ENCODE measurements at places on chromosomes 5 and 9.
A peak's percentile ranks its signal among the peaks of the same experiment; 100 is the strongest.

- no peak for DNase-seq
Measured at GRCh38 chr5:3309538-3309937, 286.1 kb upstream of the IRX1 start.

- no peak for DNase-seq
Measured at GRCh38 chr9:83138422-83139135, 75.6 kb upstream of the RASEF start.

DNA sequence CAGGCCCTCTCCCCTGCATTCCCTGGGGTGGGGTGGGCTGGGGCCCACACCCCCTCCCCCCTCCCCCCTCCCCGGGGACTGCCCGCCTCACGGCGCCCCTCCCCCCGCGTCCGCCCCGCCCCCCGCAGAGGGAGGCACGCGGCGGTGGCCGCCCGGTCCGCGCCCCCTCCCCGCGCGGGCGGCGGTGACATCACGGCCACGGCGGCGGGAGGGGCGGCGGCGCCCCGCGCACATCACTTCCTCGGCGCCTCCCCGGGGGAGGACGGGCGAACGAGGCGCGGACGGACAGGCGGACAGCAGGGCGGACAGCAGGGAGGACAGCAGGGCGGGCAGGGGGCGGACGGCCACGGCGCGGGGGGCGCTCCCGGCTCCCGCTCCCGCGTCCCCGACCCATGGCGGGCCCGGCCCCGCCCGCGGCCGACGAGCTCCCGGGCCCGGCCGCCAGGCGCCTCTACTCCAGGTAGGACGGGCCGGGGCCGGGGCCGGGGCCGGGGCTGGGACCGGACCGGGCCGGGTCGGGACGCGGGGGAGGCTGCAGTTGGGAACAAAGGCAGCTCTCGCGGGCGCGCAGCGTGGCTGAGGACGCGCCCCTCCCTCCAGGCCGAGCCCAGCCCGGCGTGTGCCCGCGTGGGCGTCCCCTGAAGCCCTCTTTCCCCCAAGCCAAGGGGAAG lies at the start of gene GPSM1:
TSS of gene GPSM1 (plus strand) at position 236 of the 671 bp plus-strand sequence. CDS start at position 393, 157 bp downstream.
- DNase-seq = no peak

DNA sequence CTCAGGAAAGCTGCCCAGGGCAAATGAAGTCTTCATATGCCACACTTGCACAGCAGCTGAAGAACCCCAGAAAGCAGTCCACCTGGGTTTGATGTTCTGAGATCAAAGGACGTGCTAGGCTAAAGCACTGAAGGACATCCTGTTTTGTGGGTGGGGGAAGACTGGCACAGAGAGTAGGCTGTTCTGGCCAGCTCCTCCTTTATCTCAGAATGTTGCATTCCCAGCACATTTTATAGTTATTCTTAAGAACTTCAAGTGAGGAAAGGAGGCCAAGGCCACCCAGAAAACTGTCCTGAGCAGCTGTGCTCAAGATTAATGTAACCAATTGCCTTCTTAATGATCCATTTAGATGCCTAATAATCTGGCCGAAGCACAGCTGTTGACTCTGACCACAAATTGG lies 10.9 kb downstream of the SHOC1 start:
- no peak for DNase-seq

GRCh38 chr5:94857111-94857510 lies 238.6 kb downstream of the SLF1 start:
- DNase-seq = no peak

DNA sequence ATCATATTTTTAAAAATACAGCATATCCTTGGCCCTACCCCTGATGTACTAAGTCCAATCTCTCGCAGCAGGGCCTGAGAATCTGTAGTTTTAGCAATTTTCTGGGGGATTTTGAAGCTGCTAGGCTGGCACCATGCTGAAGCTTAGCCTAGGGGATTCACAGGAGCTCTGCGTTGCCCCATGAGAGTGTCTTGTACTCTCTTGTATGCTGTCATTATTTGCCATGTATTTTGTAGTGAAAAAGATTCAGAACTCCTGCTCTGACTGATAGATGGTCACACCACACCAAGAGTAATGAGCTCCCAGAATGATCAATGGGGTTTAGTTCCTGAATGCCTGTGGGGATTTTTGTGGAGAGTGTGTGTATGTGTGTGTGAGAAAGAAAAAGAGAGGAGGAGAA lies 20.7 kb upstream of the TRMT10B start:
- no peak for DNase-seq

DNA sequence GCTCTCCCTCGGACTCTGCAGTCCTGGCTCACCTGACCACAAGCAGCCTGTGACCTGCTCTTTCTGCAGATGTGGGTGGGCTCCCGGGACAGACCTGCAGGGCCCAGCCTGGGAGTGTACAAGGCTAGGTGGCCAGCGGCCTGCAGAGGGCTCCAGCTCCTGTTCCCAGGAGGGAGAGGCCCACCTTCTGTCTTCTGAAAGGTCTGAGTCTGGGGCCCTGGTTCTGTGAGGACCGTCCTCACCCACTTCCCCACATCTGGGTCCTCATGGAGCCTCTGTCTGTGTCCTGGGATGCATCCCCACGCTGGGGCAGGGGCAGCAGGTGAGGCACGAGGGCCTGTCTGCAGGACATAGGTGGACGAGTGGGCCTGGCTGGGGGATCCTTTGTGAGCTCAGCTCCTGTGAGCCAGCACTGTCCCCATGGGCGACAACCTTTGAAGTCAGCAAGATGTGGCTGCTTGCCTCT lies 43.7 kb downstream of the PHF2 start:
- no peak for DNase-seq

DNA sequence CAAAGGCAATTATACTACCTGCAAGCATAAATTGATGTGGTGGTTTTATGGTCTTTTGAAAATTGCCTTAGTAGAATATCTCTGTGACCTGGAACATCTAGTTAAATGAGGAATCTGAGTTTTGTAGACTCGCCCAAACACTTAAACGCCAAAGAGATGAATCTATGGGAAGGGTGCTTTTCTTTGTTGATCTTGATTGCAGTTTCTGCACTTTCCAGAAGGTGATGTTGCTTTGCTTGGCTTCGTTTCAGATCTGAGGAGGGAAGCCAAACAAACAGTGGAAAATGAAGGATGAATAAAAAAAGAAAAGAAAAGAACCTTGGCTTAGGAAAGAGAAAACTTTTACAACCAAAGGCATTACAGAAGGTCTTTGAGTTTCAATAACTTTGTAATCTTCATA lies 1021.2 kb downstream of the NR2F1-AS1 start:
- no peak for DNase-seq

GRCh38 chr5:543755-544674 lies 19.8 kb upstream of the SLC9A3 start:
- DNase-seq = no peak

GRCh38 chr5:173592050-173592669 lies 24.3 kb downstream of the BOD1 start:
- no peak for DNase-seq

DNA sequence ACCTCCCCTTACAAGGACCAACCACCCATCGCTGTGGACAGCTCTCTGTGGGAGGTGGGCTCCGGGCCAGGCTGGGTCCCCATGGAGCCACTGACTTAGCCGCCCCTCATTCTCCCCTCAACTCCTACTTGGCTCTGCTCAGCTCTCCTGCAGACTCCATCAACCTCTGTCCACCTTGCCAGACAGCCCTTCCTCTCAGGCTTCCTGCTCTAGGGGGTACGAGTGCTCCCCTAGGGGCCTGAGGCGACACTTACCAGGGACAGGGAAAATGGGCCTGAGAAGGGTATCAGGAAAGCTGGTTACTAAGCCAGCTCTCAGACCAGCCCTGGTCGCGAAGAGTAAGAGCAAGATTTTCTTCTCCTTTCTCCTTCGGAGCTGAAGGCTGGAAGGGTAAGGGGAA lies 43.9 kb downstream of the SHB start:
- DNase-seq = no peak

GRCh38 chr5:150143350-150144245 lies 12.0 kb downstream of the PDGFRB start:
- DNase-seq = peak; percentile 81

GRCh38 chr5:54651482-54652076 lies 134.0 kb downstream of the SNX18 start:
- DNase-seq = no peak

- no peak for DNase-seq
Measured at GRCh38 chr9:8284884-8285283, 485.3 kb upstream of the DMAC1 start.

DNA sequence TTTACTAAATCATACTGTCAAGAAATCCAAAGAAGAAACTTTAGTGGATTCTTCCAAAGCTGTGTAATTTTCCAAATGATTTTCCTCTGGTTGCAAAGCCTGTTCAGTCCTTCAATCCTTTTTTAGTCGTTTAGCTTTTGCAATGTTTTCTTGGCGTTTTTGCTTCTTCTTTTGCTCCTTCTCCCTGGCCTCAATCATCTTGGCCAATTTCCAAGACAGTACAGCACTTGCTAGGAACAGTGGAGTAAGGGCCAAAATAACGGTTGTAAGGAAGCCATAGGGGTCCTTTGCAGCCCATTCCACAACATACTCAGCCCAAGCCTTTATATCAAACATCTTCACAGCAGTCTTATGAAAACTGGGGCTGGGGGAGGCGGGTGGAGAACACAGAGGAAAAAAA lies 2.4 kb downstream of the SMIM15 start:
- no peak for DNase-seq

DNA sequence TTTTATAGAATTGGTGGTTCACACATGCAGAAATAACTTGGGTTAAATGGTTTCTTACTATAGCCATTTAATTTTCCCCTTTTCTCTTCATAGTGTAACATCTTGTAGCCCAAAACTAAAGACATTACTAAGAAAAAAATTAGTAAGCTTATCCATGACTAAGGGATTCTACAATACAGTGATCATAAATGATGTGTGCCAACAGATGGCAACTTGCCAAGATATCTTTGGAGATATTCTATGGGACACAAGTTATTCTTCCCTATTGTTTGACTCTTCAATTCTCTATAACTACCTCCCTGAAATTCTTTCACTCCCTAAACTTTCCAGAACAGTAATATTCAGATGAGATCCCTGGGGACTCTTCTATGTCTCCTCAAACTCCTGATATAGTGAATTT lies 580.6 kb downstream of the PTPRD start:
- no peak for DNase-seq

DNA sequence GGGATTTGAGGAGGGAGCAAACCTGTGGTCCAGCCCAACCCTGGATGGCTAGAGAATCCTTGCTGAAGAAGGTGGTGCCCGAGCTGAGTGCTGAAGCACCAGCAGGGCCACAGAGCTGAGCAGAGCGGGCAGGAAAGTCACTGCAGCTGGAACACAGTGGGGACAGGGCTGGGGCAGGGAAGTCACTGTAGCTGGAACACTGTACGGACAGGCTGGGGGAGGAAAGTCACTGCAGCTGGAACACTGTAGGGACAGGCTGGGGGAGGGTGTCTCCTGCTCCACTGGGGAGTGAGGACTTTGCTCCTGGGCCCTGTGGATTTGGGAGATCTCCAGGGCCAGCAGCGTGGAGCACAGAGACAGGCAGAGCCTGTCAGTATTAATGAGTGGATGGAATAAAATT lies 9.0 kb upstream of the SUSD3 start:
- no peak for DNase-seq

GRCh38 chr5:154791535-154791934 lies 36.4 kb downstream of the LARP1 start:
- DNase-seq = no peak

DNA sequence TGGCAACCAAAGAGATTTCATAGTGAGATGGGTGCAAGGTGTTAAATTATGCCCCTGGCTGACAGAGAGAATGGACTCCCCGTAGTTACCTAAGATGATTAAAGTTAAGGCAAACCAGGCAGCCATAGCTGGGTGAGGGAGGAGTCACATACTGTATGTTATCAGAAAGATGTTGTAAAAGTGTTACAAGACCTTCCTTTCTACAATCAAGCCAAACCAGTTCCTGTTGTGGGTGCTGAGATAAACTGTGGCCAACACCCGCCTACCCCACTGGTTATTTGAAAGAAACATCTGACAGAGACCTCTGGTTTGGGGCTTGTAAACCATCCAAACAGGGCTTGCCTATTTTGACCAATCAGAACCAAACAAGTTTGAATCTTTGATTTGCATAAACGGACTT lies 684.7 kb upstream of the NUDT12 start:
- DNase-seq = no peak

- DNase-seq = no peak
Measured at GRCh38 chr9:75104607-75105006, 16.3 kb downstream of the OSTF1 start.

- DNase-seq = no peak
Measured at GRCh38 chr5:74659172-74659571, 18.6 kb upstream of the ENC1 start.

- DNase-seq = no peak
Measured at GRCh38 chr9:38445154-38446043, 21.1 kb upstream of the IGFBPL1 start.

- no peak for DNase-seq
Measured at GRCh38 chr9:113309204-113309813, 6.1 kb upstream of the RNF183 start.

- no peak for DNase-seq
Measured at GRCh38 chr9:100670719-100671118, 92.8 kb downstream of the CAVIN4 start.

DNA sequence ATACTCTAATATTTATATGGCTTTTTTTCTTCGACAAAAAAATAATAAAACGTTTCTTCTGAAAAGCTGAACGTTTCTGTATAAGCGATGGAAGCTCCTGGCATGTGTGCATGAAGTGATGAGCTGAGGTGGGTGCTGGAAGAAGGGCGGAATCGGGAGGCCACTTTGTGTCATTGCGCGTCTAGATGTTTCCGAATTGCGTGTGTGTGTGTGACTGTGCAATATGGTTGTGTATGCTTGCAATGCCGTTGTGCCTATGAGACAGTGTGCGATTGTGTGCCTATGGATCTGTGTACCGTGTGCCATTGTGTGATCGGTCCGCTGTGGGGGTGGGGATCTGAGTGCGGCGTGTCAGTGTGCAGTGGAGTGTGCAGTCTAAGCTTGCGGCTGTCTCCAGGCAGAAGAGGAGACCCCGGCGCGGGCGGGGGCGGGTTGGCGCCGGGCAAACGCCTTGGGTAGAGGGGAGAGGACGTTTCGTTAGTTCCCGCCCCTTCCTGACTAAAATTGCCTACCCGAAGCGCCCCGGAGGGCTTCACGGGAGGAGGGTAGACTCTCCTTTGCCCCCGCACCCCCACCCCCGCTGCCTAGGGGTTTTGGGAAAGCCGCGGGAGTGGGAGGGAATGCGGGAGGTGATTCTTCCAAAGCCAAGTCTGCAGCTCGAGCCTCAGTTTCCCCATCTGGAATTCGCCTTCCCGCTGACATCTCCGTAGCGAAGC lies 24.2 kb downstream of the PCDHGC5 start:
- DNase-seq = no peak

DNA sequence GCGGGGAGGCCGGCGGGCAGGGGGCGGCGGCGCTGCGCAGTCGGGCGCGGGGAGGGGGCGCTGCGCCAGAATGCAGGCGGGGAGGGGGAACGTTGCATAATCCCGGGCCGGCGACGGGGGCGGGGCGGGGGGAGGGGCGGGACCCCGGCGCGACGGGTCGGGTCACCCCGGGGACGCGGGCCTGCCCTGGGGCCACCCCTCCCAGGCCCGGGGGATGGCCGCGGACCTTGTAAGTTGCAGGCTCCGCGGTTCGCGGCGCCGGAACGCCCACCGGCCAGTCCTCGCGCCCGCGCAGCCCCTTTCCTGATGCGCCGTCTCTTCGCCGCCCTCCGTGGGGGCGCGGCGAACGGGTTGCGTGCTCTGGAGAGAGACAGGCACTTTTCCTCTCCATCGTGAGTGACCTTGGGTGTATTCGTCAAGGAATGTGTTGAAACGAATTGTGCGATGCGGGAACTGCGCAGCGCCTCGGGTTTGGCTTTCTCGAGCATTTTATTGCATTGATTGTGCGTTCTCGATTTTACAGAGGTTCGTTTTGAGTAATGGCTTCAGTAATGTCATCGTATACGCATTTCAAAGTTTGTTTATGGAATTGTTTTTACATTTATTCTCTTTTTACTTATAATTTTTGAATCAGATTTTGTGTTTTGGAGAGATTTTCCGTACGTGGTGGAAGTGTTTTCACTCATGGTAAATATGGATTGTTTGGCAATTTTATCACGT lies 802 bp downstream of the SPIN1 start:
- no peak for DNase-seq

Data from BJ (cell line).